Stimulated activated CD4-positive, alpha-beta T cell treated with anti-CD3 and anti-CD28 coated beads, Interleukin-12 subunit alpha, Interleukin-12 subunit beta, amount 100 ng/mL, for 4 hours (primary cell): ENCODE measurements at places on chromosomes 1 and 21.

DNA sequence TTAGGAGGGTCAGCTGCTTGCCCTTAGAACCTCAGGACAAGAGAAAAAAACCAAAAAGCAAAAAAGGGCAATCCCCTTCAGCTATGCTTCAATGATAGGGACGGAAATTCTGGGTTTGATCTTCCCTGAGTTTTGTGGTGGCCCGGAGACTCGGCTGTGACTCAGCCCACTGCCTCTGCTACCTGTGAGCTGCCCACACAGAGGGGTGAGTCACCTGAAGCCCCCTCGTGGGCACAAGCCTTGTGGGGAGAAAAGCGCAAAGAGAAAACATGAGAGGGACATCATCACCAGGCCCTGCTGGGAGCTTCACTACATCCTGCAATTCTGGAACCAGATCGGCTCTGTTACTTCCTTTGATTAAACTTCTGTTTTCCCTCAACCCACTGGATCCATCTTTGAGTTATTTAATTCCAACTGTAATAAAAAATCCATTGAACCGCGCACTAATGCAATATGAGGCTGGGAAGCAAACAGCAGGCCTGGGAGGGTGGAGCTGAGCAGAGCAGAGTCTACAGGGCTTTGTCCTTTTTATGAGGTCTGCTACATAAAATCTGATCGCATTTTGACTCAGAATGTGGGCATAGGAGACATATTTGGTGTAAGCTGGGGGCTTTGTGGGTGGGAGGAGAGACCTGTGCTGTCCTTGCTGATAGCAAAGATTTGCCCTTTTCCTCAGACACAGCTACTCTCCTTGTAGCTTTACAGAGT is 58.7 kb upstream of the STUM start:
- no peak for DNase-seq

GRCh38 chr21:15001857-15002606 is 62.8 kb downstream of the NRIP1 start:
- DNase-seq, result no peak

- peak; percentile 36 for DNase-seq
These were observed 27.7 kb downstream of the STYXL2 start for GRCh38 chr1:167121375-167122120.

DNA sequence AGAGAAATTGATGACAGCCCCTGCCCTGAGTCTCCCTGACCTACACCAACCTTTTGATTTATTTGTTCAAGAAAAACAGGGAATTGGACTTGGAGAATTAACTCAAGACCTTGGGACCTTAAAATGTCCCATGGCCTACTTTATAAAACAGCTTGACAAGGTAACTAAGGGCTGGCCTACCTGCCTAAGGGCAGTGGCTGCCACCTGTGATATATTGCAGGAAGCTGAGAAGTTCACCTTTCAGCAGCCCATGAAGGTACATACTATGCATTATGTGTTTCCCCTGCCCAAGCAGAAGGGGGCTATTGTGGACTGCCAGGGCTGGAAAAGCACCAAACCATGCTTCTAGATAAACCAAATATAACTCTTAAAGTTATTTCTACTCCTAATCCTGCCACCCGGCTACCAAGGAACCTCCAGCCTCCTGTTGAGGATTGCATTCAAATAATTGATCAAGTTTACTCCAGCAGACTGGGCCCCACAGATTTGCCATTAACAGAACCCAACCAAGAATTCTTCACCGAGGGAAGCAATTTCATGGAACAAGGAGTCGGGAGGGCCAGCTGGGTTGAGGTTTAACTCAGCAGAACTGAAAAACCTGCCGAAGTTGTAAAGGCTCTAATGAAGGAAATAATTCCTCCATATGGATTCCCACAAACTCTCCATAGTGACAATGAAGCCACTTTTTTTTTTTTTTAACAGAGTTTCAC is 28.2 kb downstream of the LACTBL1 start:
- DNase-seq, result no peak

GRCh38 chr1:177825276-177825901 is 144.5 kb downstream of the SEC16B start:
- no peak for DNase-seq

- no peak for DNase-seq
These were observed 24.3 kb upstream of the PLCH2 start for GRCh38 chr1:2451741-2452140.
